ENCODE measurements at places on chromosomes 1 and 21.

GRCh38 chr1:50358962-50359361, 64.3 kb downstream of the DMRTA2 start:
- DNase-seq, result no peak

DNA sequence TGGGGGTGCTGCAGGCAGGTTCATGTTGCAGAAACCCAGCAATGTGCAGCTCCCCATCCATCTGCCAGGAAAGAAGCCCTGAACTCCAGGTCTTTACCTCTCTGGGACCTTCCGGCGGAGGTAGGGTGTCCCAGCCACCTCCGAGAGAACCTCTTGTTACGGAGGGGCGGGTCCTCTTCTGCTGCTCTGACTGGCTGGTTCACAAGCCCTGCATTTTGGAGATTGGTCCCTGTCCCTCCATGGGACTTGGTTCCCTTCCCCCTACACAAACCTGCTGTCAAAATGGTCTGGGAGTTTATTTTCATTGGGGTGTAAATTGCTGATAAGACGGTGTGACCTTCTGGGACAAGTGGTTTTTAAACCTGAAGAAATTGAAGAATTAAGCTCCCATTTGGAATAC, 8.0 kb upstream of the CELSR2 start:
- no peak for DNase-seq

DNA sequence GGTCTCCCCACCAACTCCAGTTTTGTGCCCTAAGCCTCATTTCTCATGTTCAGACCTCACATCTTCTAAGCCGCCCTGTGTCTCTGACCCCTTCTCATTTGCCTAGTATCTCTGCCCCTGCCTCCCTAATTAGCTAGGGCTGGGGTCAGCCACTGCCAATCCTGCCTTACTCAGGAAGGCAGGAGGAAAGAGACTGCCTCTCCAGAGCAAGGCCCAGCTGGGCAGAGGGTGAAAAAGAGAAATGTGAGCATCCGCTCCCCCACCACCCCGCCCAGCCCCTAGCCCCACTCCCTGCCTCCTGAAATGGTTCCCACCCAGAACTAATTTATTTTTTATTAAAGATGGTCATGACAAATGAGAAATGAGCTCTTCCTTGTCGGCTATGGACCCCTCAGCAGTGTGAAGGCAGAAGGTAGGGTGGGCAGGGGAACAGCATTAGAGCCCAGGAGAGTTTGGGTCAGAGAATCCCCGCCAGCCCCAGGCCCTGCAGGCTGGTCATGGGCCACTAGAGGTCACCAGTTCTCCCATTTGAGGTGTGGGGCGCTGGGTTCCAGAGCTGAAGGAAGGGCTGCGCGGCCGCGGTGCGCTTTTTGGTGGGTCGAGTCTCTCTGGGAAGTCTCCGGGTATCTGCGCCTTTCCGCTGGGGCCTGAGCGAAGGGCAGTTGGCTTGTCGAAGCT, 11.5 kb downstream of the ADAMTSL4 start:
- peak; percentile 86 for DNase-seq

- DNase-seq, result no peak
Observed at GRCh38 chr1:221559911-221560310, 182.0 kb downstream of the DUSP10 start.

DNA sequence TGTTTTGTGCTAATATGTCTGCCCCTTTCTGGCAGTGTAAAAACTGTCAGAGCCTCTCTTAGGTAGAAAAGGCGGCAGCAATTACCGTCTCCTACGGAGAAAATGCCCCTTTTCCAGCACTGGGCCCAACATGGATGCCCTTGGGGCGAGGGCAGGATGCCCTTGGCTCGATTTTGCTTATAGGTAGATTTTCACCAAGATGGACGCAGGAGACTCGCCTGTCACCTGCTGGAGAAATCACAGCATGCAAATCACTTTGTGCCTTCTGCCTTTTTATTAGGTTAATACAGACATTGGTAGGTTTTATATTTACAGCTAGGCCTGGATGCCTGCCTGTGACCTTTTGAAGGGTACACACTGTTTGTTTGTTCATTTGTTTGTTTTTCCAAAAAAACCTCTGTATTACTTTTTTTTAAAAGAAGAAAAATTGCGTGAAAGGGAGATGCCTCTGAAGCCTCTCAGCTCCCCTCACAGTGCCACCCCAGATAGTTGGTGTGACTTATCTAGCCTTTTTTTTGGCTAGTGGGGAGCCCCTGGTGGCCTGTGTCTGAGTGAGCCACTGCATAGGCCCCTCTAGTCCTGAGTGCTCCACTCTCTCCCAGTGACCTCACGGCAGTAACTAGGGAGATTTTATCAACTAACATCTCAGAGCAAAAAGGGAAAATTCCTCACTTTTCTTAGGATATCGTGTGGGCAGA, 2.5 kb downstream of the ATP1B1 start:
- DNase-seq, result no peak

Data from stimulated activated CD4-positive, alpha-beta T cell treated with anti-CD3 and anti-CD28 coated beads, TNF-alpha, amount 100 ng/mL, for 48 hours (primary cell).